ENCODE measurements at places on chromosomes 3 and 15. TPM values are rescaled to one million over a fixed set of nuclear protein-coding genes. Genes with fewer than 3 reads are reported as not detected.

GRCh38 chr3:9251055-9251786, 1.8 kb upstream of the SRGAP3 start:
- DNase-seq = no peak

GRCh38 chr15:40471808-40472150, 995 bp downstream of the CHST14 start:
- no peak for DNase-seq

CACNA2D3 gene
- 5.4 TPM for total RNA-seq

- DNase-seq = no peak
These were observed 483.3 kb downstream of the TUSC7 start for GRCh38 chr3:117192888-117193287.

DNA sequence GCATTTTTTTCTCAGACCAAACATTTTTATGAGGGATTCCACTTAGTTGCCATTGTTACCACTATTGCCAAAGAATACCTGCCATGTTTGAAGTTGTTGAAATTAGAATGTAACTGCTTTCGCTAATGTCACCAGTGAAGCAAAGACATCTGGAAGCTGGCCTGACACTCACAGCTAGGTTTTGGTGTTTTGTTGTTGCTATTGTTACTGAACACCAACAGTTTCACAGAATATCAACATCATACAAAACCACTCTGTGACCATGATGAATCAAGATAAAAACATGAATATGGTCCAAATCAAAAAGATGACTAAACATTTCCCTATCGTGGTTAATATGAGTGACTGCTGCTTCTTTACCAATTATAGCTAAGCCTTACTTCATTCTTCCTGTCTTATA, 6.9 kb upstream of the CFAP20DC start:
- DNase-seq = no peak

LPP gene
- 26.9 TPM for total RNA-seq

DNA sequence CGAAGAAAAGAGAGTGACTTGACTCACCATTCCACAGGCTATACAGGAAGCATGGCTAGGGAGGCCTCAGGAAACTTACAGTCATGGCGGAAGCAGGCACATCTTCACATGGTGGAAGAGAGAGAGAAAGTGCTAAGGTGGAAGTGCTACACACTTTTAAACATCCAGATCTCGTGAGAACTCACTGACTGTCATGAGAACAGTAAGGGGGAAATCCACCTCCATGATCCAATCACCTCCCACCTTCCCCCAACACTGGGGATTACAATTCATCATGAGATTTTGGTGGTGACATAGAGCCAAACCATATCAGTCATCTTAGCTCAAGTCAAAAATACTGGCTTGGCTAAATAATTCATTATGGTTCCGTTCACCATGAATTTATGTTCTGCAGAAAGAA, 45.3 kb upstream of the NEDD4 start:
- no peak for DNase-seq
